ENCODE measurements at places on chromosomes 2 and 18.

DNA sequence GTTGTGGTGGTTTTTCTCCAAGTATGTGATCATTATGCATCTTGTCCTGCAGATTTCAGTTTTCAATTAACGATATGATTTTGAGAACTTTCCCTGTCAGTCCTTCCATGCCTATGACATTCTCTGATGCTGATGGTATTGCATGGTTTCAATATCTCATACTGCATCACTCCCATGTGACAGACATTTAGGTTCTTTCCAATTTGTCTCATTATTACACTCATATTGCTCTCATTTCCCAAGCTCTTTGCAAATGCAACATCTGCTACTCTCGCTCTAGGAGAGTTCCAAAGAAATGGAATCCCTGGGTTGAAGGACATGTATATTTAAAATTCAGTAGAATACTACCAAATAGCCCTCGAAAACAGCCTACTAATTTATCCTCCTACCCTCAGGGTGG lies 125.5 kb downstream of the MARCHF4 start:
- DNase-seq: no peak

DNA sequence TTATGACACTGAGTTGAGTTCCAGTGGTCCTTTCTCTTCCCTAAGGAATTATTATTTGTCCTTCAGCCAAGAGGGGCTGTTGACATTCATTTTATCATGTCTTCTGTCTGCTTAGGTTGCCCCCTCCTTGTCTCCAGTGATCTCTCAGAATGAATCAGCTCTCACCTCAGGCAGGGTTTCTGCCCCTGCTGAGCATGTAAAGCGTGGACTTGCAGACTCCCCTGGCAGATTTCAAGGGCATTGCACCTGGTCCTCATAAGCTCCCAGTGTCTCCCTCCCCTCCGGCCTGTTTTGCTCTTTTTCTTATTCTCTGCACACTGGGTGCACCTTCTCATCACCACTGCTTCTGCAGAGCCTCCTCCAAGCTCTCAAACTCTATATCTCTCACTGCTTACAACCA lies 188.4 kb downstream of the KCNS3 start:
- no peak for DNase-seq

DNA sequence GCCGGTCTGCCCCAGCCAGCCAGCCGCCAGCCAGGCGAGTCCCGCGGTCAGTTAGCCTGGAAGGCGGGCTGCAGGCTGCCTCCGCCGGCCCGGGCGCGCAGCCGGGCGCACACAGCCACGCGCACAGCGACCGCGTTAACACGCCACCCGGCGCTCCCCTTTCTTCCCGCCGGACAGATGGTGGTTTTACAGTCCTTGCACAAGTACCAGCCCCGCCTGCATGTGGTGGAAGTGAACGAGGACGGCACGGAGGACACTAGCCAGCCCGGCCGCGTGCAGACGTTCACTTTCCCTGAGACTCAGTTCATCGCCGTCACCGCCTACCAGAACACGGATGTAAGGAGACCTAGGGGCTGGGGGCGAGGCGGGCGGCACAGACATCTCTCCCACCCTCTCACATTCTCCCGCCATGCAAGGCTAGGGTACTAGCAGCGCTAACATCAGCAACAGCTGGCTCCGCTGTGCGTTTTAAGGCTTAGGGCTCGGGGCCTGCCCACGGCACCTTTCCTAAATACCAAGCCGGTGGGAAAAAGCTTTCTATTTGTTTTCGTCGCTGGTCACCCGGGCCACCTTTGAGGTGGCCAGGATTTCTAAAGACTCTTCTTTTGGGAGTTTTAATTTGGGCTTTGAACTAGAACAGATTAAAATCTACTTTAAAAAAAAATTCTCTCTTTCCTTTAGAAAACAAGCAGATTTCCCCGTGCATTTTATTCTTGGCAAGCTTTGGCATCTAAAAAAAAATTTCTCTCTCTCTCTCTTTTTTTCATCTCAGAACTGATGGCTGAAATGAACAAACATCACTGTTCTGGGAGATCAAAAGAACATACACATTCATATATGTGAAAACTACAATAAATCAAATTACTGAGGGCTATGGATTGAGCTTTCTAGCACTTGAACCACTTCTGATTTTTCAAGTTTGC lies 2.9 kb downstream of the TBR1 start:
- DNase-seq: no peak

DNA sequence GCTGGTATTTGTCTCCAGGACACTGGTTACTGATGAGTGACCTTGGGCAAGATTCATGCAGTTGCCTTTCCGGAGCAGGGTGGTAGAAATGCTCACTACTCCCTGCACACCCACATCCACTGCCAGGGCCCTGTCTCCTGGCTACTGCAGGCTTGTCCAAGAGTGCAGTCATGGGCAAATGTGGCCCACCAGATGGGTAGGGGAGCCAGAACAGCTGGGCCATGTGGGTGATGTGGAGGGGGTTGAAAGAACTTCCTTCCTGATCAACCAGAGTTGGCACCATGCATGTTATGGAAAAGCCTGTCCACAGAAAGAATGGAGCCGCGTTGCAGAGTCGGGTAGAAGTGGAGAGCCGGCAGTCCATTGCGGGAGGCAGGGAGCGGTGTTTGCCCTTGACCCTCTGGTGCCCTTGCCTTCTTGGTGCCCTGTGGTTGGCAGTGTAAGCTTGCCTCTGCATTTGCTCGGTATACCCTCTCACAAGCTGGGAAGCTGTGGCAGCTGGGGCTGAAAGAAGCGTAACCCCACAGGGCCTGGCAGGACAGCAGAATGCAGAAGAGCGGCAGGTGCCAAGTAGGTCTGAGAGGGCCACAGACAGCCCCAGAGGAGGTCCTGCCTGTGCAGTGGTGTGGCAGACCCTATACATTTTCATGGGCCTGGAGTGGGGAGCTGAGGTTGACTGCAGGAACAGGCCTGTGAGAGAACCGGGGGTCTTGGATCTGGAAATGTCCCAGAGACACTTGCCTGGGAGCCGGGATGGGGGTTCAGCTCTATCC lies 253.2 kb downstream of the TFCP2L1 start:
- DNase-seq: no peak

GRCh38 chr2:12109363-12110017 lies 363.1 kb downstream of the LPIN1 start:
- no peak for DNase-seq

DNA sequence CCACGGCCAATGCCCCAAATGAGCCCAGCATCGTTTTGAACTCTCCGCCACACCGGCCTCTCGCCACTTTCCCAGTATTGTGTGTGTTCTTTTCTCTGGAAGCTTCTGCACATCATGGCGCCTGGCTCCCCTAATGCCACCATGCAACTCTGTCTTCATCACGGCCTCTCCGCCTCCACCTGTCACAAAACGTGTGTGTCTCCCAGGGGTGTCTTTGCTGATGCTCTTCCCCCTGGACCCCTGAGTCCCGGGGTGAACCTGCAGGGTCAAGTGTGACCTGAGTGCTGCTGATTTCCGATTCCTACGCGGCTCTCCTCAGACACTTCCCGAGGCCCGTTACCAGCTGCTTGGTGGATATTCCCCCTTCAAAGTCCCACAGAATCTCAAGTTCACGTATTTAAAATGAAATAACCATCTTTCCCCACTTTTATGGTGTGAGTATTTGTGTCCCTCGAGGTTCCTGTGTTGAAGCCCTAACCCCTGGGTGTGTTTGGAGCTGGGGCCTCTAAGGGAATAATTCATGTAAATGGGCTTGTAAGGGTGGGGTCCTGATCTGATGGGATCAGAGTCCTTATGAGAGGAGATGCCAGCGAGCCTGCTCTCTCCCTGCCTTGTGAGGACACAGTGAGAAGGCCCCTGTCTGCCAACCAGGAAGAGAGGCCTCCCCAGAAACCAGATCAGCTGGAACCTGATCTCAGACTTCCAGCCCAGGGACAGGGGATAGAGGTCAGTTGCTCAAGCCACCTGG lies 87.5 kb upstream of the PXDN start:
- DNase-seq: no peak

- no peak for DNase-seq
Measured at GRCh38 chr2:174492963-174493431, 6.2 kb upstream of the GPR155 start.

DNA sequence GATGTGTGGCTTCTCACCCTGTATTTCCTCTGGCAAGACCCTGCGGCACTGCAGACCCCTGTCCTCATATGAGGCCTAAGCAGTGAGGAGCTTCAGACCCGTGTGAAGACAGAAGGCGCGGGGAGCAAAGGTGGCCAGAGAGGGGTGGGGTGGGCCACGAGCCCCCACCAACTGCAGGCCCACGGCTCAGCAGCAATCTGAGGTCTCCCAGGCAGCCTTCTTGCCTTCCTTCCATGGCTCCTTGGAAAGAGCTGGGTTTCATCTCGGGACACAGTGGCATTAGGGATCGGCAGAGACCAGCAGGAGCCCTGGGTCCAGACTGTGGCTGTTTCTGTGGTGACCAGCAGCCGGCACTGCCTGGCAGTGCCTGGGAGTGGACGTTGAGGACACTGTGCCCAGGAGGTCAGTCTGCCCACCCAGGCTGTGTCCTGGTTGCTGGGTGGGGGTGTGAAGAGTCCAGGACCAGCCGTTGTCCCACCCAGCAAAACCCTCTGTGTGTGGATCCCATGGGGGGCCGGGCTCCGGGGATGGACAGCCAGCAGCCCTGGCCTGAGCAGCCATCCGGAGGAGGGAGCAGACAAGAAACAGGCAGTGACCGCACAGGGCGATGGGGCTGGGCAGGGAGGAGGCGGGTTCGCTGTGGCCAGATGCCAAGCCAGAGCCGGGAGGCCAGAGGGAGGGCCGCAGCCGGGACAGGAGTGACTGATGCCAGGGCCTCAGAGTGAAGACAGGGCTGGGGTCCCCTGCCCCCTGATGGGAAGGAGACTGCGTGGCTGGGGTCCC lies 73.8 kb downstream of the RRM2 start:
- no peak for DNase-seq

DNA sequence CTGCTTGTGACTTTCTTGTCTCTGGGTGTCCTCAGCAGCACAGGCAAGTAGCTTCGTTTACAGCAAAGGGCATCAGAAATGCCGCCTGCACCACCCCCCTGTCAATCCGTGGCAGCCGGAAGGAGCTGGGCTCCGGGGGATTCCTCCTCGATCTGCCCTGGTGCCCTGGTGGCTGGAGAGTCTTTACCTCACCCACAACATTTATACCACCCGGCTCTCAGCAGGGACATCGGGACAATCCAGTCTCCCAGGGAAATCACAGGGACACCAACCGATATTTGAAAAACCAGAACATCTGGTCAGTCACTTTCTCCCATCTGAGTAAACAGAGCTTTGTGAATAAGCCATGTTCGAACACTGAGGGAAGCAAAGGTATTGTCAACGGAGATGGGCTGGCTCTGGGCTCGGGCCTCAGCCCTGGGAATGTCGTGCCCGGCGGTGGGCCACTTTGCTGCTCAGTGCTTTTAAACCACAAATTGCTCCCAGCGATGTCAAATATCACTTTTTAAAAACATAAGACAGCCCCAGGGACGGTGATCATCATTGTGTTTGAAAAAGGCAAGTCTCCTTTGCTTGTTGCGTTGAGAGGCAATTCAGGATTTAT lies 210.0 kb upstream of the SALL3 start:
- DNase-seq: no peak

DNA sequence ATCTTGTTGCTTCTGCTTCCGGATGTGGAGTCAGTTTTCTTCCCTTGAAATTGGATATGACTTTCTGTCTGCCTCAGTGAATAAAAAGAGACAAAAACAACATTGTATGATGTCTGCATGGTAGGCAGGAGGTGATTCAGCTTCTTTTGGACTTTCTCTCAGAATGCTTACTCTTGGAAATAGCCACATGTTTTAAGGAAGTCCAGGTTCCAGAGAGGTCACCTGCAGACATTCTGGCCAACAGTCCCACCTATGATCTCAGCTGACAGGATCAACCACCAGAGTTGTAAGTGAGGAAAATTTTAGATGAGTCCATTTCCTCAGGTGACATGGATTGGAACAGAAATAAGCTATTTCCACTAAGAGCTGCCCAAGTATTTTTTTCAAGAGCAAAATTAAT lies 508.7 kb upstream of the FAM98A start:
- no peak for DNase-seq

GRCh38 chr2:28332696-28333095 lies 60.0 kb upstream of the FOSL2 start:
- DNase-seq: no peak

DNA sequence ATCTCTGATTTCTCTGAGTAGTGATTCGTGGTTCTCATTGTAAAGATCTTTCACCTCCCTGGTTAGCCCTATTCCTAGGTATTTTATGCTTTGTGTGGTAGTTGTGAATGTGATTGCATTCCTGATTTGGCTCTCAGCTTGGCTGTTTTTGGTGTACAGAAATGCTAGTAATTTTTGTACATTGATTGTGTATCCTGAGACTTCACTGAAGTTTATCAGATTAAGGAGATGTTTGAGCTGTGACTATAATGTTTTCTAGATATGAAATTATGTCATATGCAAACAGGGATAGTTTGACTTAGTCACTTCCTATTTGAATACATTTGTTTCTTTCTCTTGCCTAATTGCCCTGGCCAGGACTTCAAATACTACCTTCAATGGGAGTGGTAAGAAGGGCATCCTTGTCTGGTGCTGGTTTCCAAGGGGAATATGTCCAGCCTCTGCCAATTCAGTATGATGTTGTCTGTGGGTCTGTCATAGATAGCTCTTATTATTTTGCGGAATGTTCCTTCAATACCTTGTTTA lies 251.9 kb upstream of the ZNF804A start:
- no peak for DNase-seq

- no peak for DNase-seq
Measured at GRCh38 chr2:240834377-240834975, 14.5 kb upstream of the KIF1A start.

- DNase-seq: no peak
Measured at GRCh38 chr2:235132651-235133050, 180.8 kb downstream of the SH3BP4 start.

DNA sequence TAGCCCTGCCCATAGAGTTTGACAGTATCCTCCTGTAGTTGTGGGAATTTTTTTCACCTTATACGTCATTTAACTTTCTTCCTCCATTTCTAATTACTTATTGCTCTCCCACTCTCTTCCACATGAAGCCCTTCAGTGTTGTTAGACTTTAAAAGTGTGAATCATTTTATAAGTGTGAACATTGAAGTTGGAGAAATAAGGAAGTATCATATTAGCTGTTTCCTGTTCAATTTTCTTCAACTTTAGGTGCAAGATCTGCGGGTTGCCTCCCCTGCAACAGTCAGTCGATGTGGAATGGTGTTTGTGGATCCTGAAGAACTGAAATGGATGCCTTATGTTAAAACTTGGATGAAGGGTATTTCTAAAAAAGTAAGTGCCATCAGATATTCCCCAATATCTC lies 138.1 kb downstream of the DNAH6 start:
- DNase-seq: no peak

- DNase-seq: no peak
Measured at GRCh38 chr2:200044453-200044852, 89.1 kb downstream of the MAIP1 start.

DNA sequence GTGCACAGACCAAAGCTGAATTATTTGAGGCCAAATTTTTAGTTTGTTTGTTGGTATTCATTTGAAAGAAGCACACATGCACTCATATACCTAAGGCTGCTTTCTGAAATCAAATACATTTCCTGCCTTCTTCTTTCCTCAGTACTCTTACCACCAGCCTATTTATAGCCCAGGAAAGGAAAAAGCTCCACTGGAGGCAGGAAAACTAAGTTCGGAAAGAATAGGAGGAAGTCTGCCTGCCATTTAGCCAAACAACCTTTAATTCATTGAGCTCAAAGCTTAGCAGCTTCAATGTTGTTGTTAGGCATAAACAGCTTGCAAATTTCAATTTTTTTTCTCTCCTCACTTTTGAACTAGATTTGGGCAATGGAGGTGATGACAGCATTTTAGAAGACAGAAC lies 40.4 kb upstream of the RASGRP3 start:
- DNase-seq: no peak

All from left ventricle myocardium inferior (tissue), 1 donor.